ENCODE measurements at places on chromosomes 3 and 15. TPM values are rescaled to one million over a fixed set of nuclear protein-coding genes. Genes with fewer than 3 reads are reported as not detected.
A peak's percentile ranks its signal among the peaks of the same experiment; 100 is the strongest.

- DNase-seq, result no peak
Observed at GRCh38 chr3:12439161-12439940, 44.9 kb upstream of the TSEN2 start.

DNA sequence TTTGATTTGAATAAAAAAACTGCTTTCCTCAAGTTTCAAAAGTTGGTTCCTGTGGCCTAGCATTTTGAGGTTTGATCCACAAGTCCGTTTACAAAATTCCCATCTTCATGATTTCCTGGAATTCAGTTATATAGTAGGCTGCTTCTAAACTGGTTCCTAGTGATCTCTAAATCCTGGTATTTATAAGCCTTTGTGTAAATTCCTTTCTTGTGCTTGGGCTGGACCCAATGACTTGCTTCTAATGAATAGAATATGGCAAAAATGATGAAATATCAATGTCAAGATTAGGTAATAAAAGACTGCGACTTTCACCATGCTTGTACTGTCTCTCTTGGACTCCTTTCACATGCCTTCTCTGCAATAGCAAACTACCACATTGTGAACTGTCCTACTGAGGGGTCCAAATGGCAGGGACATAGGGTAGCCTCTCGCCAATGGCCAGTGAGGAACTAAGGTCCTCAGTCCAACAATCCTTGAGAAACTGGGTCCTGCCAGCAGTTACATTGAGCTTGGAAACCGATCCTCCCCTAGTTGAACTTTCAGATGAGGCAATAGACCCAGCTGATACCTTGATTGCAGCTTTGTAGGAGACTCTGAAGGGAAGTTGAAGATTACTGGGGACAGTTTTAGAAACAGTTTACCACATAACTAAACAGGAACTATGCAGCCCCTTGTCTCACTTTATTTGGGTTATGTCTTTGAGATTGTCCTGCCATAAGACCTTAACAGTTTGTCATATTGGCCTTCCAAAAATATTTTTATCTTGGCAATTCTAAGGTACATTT lies 303.9 kb upstream of the TBC1D5 start:
- no peak for DNase-seq

DNA sequence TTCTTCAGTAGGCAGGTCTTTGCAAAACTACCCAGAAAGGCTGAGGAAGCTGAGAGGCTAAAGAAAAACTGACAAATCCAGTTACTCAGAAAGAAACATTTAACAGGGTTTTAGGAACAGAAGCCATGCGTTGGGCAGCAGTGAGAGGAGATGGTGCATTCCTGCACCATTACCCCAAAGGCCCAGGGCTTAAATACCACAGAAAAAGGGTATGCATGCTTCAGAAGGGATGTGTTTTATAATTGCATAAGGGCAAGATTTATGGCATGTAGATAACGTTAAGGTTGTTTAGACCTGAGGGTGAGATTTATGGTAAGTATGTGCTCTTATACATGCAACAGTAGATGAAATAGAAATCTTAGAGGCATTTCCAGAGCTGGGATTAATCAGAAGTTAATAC lies 10.0 kb downstream of the C3orf52 start:
- DNase-seq, result no peak

GRCh38 chr15:85788771-85789495 lies 5.8 kb downstream of the KLHL25 start:
- no peak for DNase-seq

DNA sequence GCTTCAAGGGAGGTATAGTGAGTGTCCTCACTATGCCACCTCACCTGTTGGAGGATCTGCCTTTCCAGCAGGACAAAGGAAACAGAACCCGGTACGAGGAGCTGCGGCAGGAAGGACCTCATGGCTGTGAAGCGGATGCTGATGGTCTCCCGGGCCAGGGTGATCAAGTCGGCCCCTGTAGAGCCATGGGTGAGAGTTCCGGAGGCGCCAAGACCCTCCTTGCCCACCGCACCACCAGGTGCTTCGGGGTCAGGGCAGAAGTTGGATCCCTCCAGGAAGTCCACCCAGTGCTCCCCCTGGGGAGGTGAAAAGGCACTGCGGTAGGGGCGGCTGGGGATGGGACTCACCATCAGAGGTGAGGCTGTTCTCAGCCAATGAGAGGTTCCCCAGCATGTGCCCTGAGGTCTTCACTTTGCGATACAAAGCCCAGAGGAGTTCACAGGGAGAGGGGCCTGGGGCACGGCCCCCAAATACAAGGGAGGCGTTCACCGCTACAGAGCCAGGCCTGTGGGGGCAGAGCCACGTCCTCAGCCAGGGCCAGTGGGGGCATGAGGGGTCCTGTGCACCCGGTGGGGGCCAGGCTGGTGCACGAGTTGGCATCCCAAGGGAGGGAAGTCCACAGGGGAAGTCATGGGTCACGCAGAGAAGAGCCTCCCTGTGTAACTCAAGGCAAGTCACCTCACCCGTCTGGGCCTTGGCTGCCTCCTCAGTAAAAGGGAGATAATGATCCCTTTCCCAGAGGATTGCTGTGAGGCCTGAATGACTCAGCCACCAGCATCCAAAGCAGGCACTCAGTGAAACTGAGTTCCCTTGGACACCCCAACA lies 27.7 kb downstream of the C15orf39 start:
- DNase-seq, result no peak

DNA sequence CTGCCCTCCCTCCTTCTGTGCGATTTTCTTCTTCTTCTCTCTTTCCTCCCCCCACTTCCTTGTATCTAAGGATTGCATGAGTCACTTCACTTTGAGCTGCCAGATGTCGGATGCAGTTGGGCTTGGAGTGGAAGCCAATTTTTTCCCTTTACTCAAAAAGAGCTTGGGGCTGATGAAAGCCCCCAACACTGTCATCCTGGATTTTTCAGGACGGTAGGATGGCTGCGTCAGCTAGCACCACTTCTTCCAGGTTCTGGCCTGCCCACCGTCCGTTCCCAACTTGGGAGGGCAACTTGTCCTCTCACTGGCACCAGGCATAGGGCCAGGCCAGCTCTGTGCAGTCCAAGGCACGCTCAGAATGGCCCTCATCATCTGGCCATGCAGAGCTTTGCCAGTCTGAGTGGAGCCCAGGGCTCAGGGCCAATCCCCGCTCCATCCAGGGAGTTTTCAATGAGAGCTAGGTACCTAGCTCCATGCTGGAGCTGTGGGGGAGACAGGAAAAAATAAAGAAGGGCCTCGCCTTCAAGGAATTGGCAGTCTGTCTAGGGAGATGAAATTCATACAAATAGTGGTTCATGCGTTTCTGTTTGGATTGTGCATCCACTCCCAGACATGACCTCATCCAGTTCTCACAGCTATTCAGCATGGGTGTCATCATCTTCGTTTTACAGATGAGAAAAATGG lies 47.7 kb upstream of the INSYN1 start:
- peak; percentile 36 for DNase-seq

DNA sequence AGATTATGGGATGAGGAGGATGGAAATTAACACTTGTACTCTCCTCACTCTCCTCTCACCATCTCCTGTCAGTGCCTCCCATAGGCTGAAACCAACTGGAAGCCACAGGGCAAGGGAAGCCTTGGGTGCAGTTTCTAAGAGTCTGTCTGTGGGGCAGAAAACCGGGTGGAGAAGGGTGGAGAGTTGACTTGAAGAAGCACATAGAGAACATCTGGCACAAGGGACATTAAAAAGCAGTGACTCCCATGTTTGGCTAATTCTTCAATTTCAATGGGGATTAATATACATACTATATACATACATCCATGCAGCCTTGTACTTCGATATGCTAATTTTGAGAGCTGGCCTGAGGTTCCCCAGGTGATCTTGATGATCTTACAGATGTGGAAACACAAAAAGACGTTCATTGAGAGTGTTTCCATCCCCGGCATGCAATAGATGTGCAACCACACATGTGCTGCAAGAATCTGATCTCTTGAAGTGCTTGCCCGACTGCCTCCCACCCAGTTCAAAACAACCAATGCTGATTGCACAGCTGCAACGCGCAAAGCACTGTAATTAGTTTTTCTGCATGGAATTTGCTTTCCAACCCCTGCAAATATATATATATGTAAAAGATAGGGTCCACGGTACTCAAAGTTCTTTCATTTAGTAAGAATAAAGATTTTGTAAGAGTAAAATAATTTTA lies 121.9 kb upstream of the TMC3 start:
- no peak for DNase-seq

DNA sequence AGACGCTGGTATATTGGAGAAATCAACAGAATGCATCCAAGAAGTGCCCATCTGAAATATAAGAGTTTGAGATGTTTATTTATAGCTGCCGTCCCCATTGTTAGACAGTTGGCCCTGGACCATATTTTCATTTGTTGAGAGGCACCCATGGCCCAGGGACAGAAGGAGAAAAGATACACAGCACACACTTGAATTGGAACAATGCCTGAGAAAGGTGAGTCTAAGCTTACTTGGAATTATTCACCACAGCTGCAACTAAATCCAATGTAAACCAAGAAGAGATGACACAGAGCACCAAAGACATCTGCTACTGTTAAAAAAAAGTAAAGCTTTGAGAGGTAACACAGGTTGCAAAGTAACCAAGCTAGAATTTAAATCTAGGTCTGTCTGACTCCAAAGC lies 525.5 kb upstream of the NAALADL2 start:
- no peak for DNase-seq

DNA sequence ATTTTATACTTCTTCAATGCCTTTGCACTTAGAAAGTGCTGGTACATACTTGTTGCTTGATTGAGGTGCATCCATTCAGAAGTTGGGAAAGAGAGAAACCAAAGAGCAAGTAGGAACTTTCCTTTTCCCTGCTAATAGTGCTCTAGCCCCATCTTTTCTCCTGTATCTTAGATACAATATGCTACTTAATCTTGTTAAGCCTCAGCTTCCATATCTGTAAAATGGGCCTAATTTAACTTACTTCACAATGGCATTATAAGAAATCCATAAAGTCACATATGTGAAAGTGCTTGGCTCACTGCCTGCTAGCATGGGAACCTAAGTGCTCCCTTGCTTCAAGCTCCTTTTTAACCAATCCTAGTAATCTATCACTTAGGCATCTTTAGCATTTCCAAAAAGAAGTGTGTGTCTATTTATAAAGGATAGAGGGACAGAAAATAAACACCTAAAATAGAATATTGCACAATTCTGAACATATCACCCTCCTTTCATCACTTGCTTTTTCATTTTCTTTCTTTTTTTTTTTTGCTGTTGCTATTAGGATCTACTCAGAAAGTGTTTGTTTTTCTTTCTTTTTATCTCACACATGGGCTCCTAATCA lies 28.1 kb downstream of the KCNAB1 start:
- no peak for DNase-seq

DNA sequence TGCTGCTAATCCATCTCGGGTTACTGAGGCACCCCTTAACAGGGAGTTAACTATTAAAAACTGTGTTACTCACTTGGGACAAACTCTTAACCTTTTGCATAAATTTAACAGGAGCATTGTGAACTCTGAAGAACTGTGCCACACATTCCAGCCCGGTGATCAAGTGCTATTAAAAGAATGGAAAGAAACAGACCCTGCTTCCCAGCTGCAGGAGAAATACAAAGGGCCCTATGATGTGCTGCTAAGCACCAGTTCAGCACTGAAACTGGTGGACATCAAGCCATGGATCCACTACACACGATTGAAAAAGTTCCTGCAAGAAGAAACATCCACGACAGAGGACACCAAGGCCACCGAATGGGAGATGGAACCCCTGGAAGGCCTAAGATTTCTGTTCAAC lies 114.7 kb upstream of the PLCL2 start:
- DNase-seq, result no peak

DNA sequence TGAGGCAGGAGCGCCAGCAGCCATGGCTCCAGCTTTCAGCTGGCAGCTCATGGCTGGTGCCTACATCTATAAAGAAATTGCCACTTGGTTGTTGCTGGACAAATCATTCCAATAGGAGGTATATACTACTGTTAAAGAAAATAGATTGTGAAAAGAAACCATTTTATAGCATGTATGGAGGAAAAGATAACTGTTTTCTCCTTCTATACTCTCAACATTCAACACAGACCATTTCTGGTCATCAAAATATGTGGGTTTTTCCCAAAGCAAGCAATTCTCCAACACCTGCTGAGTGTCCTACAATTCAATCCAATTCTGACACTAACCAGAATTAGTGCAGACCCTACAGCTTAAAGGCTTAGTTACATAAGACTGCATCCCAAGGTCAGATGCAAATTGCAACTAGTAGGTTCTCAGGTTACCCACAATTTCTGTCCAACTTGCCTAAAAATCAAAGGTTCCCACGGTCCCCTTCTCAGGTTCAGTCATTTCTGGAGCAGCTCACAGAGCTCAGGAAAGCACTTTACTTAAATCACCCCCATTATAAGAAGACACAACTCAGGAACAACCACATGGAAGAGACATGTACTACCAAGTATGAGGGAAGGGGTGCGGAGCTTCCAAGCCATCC lies 42.4 kb upstream of the STRIT1 start:
- DNase-seq, result no peak

DNA sequence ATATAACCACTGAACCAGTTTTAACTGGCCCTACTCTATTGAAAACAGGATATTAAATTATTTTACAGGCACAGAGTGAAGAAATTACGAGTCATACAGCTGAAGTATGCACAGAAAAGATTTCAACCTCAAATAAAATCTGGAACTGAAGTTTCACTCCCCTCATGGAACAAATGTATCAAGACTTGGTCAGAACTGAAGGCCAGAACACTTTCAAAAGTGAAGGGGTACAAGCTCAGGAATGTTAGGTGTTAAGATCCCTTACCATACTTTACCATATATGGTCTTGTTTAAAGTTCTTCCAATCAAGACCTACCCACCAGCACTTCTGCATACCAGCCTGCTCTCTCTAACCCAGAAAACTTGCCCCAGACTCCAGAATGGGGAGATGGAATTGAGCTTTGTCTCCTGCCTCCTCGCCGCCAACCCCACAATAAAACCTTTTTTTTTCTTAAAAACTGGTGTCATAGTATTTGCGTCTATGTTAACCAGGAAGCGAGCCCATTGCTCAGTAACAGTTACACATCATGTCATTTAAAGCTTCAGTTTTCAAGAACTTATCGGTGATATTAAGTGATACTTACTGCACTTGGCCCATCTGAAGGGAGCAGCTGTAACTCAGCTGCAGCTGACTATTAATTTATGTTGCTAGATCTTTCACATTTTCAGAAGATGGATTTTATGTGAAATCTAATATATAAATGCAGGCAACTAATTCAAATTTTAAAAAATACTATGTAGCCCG lies 59.9 kb downstream of the OXSM start:
- no peak for DNase-seq

DNA sequence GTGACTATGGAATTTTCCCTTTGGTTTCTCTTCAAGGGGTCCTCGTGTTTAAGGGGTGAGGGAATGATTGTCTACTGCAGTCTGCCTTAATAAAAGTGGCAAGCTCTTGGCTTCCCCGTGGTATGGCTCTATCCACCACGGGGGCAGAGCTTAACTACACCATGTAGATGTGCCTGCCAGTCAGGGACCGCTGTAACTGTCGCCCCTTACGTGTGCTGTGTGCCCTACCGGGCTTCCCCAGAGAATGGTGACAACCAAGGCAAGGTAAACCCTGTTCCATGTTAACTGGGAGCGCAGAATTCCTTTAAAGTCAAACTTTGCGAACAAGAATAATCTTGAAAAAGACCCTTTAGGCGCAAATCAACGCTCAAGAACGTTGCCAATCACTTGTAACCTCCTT lies 966 bp upstream of the C3orf80 start:
- no peak for DNase-seq

The ZCWPW2 gene
- 0.40 TPM for total RNA-seq

The PAK6 gene
- total RNA-seq, result not detected
